RPMI7951 (cell line): ENCODE measurements at places on chromosomes 2 and 18. TPM values are rescaled to one million over a fixed set of nuclear protein-coding genes. Genes with fewer than 3 reads are reported as not detected.

- no peak for DNase-seq
Observed at GRCh38 chr2:119574864-119575263, 30.6 kb downstream of the CFAP221 start.

- peak; percentile 69 for DNase-seq
Observed at GRCh38 chr18:48934723-48935432, 15.9 kb downstream of the SMAD7 start.

GRCh38 chr2:190036071-190036470 lies 26.5 kb downstream of the MSTN start:
- DNase-seq, result no peak

DNA sequence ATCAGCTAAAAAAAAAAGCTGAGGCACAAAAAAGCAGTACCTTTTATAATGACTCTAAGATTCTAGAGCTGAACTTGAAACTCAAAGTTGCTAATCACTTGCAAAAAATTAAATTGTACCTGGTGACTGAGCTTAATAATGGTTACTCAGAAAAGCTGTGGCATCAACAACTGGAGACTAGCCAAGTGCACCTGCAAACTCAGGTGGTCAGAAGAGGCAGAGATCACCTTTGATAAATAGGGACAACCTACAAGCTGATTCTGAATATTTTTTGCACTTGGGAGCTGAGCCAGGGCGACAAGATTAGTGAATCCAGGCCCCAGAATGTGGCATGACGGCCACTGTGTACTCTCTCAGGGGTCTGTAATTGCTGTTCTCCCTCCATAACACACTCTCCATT lies 3.0 kb downstream of the ABHD3 start:
- DNase-seq, result no peak

- DNase-seq, result no peak
Observed at GRCh38 chr2:145292166-145292565, 772.2 kb upstream of the ZEB2 start.

- DNase-seq, result no peak
Observed at GRCh38 chr2:172279214-172279613, 148.2 kb upstream of the ITGA6 start.

DNA sequence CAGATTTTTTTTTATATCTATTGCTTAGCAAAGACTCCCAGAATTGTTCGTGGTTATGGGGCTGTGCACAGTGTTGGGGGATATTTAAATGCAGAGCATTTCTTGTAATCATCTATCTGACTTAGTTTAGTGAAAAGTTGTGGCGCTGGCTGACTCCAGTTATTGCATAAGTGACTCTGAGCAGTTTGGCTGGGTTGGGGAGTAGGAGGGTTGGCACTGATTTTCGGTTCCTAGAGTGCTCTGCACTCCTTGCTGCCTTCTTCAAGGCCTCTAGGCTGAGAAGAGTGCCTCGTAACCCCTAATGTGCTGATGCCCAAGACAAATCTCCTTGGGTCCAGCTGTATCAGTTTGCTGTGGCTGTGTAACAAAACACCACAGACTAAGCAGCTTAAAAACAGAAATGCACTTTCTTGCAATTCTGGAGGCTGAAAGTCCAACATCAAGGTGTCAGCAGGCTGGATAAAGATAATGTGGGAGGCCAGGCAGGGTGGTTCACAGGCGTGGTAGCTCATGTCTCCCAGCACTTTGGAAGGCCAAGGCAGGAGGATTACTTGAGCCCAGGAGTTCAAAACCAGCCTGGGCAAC lies 6.5 kb upstream of the IMPA2 start:
- no peak for DNase-seq

GRCh38 chr2:66446941-66447340 lies 12.0 kb downstream of the MEIS1 start:
- DNase-seq, result no peak

GRCh38 chr2:231929961-231930592 lies 3.9 kb upstream of the NPPC start:
- DNase-seq, result no peak

GRCh38 chr18:24754583-24755253 lies 294.3 kb downstream of the HRH4 start:
- no peak for DNase-seq

- peak; percentile 38 for DNase-seq
Observed at GRCh38 chr2:68993660-68994059, 19.2 kb downstream of the GKN1 start.

- DNase-seq, result no peak
Observed at GRCh38 chr2:65053199-65053598, 3.0 kb upstream of the CEP68 start.

GRCh38 chr2:233141901-233142300 lies 81.8 kb downstream of the INPP5D start:
- no peak for DNase-seq

DNA sequence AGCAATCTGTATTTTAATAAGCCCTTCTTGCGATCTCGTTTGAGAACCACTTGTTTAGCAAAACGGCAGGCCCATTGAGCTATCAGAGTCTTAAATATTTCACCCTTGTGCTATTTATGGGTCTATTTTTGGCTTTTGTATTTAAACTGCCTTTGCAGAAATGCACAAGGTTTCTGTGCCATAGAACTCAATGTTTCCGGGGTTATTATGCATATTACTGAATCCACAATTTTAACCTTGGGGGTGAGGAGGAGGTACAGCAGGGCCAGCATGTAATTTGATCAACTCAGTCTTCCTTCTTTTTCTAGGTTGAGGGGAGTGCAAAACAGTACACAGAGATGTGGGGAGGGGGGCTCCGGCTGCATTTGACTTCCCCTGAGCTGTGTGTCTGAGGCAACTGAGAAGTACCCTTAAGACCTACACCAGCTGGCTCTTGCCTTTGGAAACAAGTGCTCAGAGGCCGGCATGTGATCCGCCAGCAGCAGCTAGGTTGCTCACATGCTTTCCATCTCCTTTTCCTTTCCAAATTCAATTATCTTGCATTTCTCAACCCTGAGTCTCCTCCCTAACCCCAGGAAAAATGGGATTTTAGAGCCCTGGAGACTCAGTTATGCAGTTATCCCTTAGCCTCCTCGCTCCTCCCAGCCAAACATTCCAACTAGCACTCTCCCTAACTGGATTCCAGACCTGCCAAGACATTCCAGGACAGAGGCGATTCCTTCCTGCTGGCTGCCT lies 103.0 kb downstream of the HNRNPLL start:
- no peak for DNase-seq

- DNase-seq, result peak; percentile 31
Observed at GRCh38 chr2:175207741-175208438, 26.4 kb upstream of the ATP5MC3 start.

DNA sequence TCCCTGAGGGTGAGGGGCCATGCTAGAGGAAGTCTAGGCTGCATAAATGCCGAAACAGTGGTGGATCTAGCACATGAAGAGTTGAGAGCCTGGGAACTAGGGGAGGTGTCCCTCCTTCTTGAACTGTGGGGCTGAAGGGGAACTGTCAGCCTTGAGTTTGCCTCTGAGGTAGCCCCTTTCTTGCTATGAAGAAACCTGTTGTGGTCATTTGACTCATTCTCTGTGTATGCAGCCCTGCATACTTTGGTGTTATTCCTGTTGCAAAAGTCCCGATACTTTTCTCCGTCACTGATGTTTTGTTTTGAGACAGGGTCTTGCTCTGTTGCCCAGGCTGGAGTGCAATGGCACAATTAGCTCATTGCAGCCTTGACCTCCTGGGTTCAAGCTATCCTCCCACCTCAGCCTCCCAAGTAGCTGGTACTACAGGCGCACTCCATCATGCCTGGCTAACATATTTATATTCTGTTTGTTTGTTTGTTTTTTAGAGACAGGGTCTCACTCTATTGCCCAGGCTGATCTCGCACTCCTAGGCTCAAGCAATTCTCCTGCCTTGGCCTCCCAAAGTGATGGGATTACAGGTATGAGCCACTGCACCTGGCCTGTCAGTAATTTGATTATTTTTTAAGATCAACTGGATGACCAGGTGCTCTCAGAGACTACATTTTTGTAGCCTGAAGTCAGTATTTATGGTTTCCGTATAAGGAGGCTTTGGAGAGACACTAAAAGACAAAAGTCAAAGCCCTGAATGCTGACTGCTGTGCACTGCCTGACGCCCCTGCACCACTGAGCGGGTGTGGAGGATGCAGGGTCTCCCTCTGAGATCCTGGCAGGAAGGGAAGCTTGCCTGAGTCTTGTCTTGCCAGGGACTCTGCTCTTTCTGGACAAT lies 126.0 kb upstream of the MSH6 start:
- peak; percentile 25 for DNase-seq

DNA sequence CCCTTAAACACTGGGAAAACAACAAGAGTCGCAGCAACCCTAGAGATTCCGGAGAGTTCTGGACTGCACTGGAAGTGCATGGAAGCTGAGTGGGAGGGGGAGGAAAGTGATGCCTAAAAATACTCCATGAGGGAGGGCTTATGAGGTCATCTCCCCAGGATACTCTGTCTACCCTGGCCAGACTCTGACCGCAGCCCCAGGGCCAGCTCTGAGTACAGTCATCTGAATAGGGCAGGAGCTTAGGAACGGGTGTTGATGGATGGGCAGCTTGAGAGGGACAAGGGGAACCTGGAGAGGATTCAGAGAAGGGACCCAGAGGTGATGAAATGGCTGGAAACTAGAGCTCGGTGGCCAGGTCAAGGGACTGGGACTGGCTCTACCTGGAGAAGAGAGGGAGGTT lies 79.3 kb upstream of the IGFBP5 start:
- peak; percentile 99 for DNase-seq

GRCh38 chr2:160141419-160141818 lies 58.7 kb downstream of the ITGB6 start:
- DNase-seq, result no peak

DNA sequence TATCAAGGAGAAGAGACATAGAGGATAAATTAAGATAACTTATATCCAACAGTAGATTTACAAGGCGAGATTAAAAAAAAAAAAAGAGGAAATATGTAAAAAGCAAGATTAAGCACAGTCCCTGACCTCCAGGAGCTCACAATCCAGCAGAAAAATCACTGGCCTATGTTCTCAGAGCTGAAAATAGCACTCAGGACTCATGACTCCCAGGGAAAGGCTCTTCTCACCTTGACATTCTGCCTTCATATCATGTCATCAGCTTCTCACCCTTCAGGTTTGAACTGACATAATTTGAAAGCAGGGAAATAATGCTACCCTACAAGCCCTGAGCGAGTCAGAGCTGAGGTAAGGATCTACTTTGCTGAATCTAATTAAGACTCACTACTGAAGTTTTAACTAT lies 82.8 kb downstream of the L3MBTL4 start:
- no peak for DNase-seq

- DNase-seq, result no peak
Observed at GRCh38 chr2:178530131-178530530, 49.9 kb downstream of the PLEKHA3 start.

DNA sequence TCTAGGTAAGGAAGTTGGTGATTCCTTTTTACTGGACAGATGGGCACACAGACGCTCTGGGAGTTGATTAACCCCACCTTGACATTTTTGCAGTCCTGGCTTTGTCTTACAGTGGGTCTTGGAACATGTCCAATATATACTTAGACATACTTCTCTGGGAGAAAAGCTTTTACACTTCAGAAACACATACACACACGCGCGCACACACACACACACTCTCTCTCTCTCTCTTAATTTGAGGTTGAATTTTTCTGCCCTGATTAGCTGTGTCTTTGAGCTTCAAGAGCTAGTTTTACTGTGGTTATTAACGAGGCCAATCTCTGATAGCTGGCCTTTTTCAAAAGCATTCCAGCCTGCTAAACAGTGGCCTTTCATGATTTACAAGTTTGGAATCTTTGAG lies 215.0 kb downstream of the MYCN start:
- no peak for DNase-seq

DNA sequence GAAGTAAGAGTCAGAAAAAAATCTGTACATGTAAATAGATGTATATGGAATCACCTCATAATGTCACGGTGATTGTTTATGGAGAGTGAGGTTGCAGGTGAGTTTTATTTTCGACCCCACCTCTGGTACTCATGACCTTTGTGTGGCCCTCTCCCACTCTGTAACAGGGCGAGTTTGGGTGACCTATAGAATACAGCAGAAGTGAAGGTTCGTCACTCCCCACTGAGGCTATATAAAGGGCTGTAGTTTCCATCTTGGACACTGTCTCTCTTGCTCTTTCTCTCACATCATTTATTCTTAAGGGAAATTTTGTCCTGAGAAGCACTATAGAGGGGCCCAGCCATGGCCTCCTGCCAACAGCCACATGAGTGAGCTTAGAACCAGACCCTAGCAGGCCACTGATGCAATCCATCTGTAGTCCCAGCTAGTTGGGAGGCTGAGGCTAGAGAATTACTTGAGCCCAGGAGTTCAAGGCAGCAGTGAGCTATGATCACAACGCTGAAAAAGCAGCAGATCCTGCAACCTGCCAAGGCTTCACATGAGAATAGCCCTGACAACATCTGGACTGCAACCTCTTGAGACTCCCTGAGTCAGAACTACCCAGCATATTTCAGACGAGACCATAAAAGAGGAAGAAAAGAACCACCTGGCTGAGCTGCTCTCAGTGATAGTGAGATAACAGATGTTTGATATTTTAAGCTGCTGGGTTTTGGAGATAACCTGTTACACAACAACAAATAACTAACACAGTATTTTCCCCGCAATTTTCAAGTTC lies 74.3 kb upstream of the SLC1A4 start:
- no peak for DNase-seq

DNA sequence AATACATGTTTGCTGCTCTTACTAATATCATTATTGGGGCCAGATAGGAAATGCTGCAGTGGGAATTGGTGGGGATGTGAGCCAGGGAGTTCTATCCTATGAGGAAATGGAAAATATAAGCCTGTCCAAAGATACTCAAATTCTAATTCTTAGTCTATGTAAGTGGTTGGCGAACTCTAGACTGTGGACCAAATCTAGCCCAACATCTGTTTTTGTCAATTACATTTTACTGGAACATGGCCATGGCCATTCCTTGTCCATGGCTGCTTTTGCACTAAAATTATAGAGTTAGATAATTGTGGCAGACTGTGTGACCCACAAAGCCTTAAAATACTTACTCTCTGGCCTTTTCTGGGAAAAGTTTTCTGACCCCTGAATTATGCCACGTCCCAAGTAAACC lies 113.3 kb downstream of the MGAT5 start:
- DNase-seq, result peak; percentile 20

GRCh38 chr2:239811806-239812560 lies 213.2 kb downstream of the NDUFA10 start:
- DNase-seq, result no peak

LGALSL gene
- under 0.01 and 0.20 TPM in 2 replicates for total RNA-seq

SMYD1 gene
- total RNA-seq, result not detected in 2 replicates

DYNAP gene
- not detected in 2 replicates for total RNA-seq

SP5 gene
- 0.20 TPM in 1 of 2 replicates, not detected in the other for total RNA-seq

COLEC11 gene
- total RNA-seq, result 0.48 TPM in 1 of 2 replicates, not detected in the other

TNFAIP6 gene
- 7.3 and 8.8 TPM in 2 replicates for total RNA-seq
